Iris pigment epithelial cell (primary cell): ENCODE measurements at places on chromosomes 13 and 19.

- no peak for DNase-seq
Measured at GRCh38 chr19:14467391-14467790, 7.8 kb downstream of the PTGER1 start.

- peak; percentile 22 for DNase-seq
Measured at GRCh38 chr13:33017323-33017929, 1.2 kb downstream of the KL start.

DNA sequence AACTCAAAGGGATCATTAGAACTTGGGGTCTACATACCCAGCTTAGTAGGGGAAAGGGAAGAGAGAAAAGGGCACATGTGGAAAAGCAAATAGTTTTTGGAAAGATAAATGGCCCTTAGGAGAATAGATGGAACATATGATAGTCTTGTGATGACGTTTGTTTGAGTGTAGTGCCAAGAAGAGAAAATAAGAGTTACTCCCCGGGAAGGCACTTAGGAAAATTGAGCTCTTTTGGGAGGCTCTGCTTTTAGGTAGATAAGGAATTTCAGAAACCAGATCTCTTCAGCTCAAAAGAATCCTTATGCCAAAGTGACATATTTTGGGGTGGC lies 44.8 kb upstream of the SERTM1 start:
- DNase-seq: no peak

GRCh38 chr19:18772620-18773587 lies 18.2 kb downstream of the COMP start:
- DNase-seq: no peak

- peak; percentile 54 for DNase-seq
Measured at GRCh38 chr19:22882797-22883196, 50.7 kb downstream of the ZNF723 start.

DNA sequence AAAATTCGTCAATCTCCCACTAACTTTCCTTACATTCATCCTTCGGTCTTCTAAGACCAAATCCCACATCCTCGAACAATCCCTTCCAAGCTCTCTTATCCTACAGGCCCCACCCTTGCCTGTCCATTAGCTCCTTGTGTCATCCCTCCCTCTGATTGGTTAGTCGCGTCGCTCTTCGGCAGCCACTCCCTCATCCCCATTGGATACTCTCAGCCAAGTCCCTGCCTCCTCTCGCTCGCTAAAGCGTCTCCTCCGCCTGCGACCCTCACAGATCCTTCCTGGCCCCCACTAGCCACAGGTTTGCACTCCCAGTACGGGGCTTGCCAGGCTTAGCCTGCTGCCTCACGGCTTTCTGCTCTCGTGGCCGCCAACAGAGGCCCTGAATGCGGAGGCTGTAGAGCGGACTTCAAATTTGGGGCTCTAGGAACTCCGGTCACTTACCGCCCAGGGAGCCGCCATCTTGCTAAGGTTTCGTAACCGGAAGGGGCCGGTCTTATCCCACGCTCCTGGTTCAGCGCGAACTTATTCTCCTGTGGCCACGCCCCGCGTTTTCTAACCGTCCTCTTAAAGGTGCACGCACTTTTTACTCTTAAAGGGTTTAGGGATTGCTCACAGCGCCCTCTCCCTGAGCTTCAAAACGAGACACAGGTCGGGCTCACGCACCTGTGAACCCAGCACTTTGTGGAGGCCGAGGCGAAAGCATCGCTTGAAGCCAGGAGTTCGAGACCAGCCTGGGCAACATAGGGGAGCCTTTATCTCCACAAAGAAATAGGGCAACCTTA lies at the start of gene DMAC2:
DMAC2 (minus strand) TSS at position 472 of the 782 bp plus-strand sequence; CDS start at position 459, 13 bp downstream.
- peak; percentile 98 for DNase-seq

DNA sequence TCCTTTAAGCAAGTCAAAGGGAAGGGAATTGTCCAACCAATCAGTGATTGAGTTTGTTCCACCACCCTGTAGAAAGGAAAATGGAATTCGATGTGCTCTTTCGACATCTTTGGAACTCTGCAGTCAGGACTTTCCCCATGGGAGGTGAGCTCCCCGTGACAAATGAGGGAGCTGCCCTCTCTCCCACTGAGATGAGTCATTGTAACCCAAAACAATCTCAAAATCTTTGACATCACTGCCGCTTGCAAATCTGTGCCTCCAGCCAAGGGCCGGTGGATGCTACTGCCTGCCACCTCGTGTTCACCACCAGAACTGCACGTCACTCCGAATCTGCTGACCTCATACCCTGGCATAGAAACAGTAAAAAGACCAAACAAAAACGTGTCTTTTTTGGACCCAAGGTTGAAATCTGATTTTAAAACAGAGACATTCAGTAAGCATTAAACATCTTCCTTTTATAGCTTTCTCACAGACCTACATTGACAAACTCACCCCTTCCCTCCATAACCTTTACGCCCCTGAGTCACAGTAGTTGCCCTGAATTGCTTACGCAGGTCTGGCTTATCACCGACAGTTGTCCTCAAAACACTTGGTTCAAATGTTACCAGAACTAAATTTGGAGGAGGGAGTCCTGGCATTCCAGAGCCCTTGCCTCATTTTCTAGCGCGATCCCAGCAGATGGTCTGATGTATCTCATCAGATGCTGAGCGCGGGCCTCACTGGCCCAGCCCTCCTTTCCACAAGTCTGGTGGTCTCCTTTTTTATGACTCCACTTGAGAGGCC lies 105.2 kb downstream of the COL4A2 start:
- peak; percentile 99 for DNase-seq

DNA sequence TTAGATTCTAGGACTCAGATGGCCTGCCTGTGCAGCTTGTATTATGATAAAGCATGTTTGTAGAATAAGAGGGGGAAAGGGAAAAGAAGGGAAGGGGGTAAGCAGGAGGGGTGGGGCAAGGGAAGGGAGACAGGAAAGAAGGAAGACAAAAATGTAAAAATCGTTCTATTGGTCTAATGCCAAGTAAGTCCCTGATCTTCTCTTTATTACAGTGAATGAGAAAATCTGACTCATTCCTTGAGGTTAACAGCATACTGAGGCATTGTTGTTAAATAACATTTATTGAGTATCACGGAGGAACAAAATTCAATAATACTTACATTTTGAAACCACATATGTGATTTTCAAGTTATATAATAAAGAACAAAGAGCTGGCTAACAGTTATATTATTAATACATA lies 1534.7 kb downstream of the OLFM4 start:
- no peak for DNase-seq

DNA sequence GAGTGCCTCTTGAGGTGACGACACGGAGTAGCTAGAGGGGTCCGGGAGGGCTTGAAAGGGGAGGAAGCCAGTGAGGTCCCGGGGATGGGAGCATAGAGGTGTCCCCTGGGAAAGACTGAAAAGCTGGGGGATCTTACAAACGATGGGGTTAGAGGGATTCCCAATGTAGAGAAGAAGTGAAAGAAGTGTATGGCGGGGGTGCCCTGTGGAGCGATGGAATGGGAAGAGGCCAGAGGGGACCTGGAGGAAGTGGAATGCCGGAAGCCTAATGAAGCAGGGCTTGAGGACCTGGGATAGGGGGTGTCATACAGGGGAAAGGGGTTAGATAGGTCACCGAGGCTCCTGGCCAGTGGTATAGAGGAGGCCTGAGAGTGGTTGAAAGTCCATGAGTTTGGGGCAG lies 580 bp downstream of the AP2A1 start:
- no peak for DNase-seq

GRCh38 chr13:20425819-20426219 lies 99.8 kb downstream of the CRYL1 start:
- DNase-seq: no peak

- no peak for DNase-seq
Measured at GRCh38 chr19:43395561-43395960, 19.1 kb upstream of the TEX101 start.

GRCh38 chr19:31438401-31439269 lies 89.4 kb upstream of the TSHZ3 start:
- no peak for DNase-seq

DNA sequence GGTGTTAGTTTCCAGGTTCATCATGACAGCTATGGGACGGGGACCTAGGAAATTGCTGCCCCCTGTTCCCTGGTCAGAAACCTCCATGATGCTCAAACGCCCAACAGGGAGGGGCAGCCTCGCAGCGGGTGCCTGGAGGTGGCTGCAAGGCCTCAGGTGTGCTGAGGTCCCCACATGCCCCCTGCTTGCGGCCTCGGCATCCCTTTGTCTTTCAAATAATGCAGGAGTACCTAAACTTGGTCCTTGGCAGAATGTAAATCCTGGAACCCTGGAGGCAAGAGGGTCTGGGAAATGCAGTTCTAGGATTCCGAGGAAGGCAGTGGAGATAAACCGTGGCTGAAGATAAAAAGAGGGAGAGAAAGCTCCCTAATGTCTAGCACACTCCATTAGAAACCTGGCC lies 52.4 kb downstream of the SKA3 start:
- no peak for DNase-seq

GRCh38 chr19:31261603-31262212 lies 87.5 kb downstream of the TSHZ3 start:
- DNase-seq: no peak

- DNase-seq: no peak
Measured at GRCh38 chr19:28319227-28319626, 893.7 kb downstream of the UQCRFS1 start.

- DNase-seq: no peak
Measured at GRCh38 chr13:77412116-77412635, 85.3 kb upstream of the MYCBP2 start.

GRCh38 chr13:83798731-83799130 lies 83.5 kb downstream of the SLITRK1 start:
- peak; percentile 68 for DNase-seq

GRCh38 chr13:22538400-22538799 lies 642.4 kb upstream of the SGCG start:
- DNase-seq: no peak

DNA sequence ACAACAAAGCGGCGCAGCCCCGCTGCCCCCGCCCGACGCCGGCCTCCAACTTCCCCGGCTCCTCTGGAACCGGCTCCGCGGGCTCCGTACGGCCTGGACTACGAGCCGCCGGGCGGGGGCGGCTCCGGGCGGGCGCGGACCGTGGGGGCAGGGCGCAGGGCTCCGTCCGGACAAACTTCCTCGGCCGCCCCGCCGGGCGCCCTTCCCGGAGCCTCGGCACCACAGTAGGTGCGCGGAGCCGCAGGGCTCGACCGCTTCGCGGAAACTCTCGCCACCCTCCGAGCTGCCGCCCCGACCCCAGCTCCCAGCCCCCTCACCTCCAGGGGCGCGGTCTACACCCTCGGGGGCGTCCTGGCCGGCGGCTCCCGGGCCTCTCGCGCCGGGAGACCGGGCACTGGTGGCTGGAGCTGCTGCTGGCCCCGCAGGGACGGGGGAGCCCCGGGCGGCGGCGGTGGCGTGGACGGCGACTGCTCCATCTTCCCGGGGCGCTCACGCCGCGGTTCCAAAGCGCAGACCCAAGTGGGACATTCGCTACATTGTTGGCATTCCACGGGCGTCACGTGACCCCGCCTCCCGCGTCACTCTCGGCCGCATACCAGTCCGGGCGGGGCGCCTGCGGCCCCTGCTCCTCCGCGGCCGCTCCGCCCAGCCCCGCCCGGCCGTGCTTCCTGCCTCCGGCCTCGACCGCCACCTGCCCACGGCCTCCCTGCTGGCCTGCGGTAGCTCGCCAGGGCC lies at the start of gene LATS2:
LATS2 (minus strand) TSS at position 558 of the 735 bp plus-strand sequence. CDS start 15,560 bp downstream, outside the sequence.
- peak; percentile 96 for DNase-seq

- peak; percentile 55 for DNase-seq
Measured at GRCh38 chr19:35828692-35829301, 16.2 kb upstream of the PRODH2 start.

- no peak for DNase-seq
Measured at GRCh38 chr19:2022289-2022688, 6.8 kb upstream of the BTBD2 start.

DNA sequence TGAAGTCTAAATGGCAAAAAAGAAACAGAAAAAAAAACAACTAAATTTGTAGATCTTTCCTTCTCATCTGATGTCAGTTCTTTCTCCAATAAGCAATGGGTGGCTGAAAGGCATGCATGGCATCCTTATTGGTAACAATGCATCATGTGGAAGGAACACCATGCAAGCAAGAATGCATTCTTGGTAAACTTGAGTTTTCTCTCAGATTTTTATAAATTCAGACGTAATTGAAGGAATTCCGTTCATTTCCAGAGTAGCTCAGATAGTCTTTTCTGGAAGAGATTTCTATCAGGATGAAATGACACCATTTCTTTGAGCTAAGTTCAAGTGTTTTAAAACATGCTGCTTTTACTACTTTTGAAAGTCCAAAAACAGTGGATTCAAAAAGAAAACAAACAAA lies 373.0 kb downstream of the COG6 start:
- no peak for DNase-seq

GRCh38 chr13:60220072-60220471 lies 56.3 kb upstream of the DIAPH3 start:
- no peak for DNase-seq

- DNase-seq: peak; percentile 36
Measured at GRCh38 chr13:107192289-107192688, 624.4 kb upstream of the ARGLU1 start.

GRCh38 chr13:40056898-40057619 lies 401.6 kb downstream of the COG6 start:
- DNase-seq: no peak

GRCh38 chr13:99322297-99323103 lies 15.3 kb upstream of the GPR183 start:
- peak; percentile 92 for DNase-seq

DNA sequence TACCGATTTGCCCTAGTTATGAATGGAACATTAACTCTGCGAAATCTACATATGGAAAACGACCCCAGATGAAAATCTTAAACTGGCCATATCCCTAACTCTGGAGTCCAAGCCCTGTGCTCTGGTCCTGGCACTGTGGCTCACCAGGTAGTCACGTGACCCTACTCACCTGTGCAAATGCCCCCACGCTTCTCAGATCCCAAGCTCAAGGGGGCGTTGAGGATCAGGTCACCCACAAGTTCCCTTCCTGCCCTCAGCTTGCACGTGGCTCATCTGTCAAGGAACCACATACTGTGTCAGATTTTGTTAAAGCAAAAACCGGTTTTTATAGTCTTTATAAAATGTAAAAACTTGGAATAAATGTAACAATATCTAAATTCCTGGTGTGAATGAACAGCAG lies 324.0 kb downstream of the SHISA2 start:
- no peak for DNase-seq
